ENCODE measurements at places on chromosomes 7 and 10.

DNA sequence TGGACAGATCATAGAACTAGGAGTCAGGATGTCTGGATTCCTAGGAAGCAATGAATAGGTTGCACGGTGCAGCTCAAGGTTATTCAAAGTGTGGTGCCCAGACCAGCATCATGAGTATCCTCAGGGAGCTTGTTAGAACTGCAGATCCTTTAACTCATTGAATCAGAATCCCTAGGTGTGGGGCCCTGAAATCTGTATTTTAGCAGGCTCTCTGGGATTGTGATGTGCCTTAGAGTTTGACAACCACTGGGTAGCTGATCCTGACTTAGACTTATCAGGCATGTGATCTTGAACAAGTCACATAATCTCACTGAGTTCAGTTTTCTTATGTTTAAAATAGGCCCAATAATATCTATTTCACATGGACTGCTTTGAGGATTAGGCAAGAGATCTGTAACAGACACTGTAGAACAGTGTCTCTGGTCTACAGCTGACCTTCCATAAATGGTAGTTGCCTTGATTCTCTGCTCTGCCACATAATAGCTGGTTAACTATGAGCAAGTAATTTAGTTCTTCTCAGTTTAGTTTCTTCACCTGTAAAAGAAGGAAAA is 46.4 kb upstream of the ATRNL1 start:
- DNase-seq, result no peak

- no peak for DNase-seq
Observed at GRCh38 chr7:139867847-139868246, 38.8 kb downstream of the TBXAS1 start.

DNA sequence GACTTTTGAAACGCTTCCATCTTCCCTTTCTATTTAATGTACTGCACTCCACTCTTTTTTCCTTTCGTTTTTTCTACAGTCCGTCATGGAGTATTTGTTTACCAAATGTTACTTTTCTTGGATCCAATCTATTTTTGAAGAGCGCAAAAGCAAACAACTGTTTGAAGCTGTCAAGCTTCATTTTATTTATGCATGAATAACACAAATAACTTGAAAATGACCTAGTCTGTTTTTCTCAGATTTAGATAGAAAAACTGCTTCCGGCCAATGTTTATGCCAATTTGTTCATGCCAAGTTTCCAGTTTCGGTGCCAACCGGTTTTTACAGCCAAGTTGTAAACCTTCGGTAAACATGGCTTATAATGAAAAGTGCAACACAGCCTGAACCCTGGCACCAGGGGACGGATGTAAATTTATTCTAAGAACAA is 150.9 kb upstream of the KLF6 start:
- no peak for DNase-seq

DNA sequence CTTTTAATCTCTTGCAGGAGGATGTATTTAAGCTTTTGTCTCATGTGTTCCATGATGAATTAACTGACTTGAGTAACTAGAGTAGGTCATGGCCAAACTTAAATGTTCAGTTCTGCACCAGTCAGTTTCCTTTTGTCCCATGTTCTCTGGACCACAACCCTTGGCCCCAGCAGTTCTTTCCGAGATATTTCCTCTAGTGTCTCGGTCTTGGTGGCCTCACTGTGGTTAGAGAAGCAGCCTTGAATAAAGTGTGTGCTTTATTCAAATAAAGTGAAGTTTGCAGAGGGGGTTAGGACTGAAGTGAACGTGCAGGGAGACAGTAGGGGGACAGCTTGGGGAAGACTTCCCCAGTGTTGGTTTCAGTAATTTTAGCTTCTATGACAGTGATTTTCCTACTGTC is 9.3 kb downstream of the ZNF212 start:
- no peak for DNase-seq

DNA sequence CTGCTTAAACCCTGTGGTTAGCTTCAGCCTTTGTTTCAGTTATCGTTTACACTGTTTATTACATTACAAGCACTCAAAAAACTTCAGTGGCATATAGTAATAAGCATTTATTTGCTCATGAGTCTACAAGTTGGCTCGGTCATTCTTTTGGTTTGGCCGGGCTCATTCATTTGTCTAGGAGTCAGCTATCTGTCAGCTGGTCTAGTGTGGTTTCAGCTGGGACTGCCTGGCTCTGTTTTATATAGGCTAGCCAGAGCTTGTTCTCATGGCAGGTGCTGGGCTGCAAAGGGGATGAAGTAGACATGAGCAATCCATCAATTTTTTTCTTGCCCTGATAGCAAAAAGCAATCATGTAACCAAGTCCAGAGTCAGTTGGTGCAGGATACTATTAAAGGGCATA is 103.6 kb downstream of the MKLN1 start:
- DNase-seq, result no peak

GRCh38 chr7:142807855-142808460 is 37.2 kb downstream of the PRSS2 start:
- DNase-seq, result no peak

DNA sequence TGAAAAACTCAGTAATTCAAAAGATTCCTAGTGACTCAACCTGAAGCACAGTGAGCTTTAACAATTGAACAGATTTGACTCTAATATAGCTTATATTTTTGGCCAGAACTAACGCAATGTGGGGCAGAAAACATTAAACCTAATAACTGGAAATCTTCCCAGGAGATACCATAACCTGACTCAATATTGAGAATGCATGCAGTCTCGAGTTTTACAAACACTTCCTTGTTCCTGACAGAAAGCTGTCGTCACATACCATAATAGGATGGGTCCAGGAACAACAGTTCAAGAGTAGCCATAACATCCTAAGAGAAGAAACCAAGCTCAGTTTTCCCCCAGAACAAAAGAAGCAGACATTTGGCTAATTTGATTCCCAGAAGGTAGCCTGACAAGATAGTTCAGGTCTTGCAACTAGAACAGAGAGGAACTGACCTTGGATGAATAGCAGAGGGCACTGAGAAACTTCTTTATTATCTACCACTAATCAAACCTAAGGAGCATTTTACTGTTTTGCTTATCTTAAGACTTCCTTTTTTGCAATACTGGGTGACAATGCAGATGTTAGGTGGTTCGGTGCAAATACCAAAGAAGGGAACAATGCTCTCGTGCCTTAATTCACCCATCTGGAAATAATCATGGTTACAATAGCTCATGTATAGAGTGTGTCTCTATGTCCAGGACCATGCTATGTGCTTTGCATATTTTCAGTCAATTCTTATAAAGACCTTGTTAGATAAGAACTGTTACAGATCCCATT is 38.6 kb upstream of the ACSL5 start:
- no peak for DNase-seq

DNA sequence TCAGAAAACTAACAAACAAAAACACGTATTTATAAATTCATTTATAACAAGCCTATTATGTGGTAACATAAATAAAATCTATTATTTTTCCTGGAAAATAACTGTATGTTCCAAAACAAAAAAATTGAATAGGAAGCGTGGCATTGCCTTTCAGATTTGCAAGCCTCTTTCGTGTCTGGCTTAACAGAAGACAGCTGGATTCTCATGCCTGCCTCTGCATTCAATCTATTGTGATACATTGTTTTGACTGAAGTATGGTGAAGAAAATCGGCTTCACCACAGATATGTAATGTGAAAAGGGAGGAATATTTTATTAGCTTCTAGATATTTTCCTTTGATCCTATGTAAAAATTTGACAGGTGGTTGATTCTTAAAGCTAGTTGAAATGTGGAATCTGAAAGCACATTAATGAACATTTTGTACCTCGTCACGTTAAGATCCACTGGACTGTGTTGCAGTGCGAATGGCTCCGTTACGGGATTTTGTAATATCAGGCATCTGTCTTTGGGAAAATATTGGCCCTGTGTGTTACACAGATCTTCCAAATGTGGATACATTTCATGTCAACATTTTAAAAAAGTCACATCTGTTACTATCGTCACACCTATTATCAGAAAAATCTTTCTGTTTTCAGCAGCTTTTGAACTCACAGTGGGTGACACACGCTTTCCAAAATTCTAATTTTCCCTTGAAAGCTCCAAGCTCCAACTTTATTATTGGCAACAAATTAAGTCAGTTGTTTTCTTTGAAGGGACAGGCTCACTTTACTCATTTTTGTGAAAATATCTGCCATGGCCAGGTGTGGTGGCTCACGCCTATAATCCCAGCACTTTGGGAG is 26.2 kb downstream of the PALD1 start:
- DNase-seq, result no peak

DNA sequence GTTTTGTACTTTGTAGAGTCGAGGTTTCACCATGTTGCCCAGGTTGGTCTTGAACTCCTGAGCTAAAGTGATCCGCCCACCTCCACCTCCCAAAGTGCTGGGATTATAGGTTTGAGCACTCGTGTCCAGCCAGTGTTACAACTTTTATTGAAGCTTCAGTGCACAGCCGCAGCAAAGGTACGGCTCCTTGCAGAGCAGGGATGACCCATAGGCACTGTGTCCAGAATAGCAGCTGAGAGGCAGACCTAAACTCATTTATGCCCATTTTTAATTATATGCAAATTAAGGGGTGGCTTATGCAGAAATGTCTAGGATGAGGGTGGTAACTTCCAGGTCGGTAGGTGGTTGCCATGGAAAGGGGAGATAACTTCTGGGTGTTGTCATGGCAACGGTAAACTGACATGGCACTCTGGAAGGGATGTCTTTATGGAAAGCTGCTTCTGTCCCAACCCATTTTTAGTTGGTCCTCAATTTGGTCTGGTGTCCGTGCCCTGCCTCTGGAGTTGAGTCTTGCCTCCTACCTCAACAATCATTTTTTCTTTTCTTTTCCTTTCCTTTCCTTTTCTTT is 22.7 kb downstream of the NYAP1 start:
- no peak for DNase-seq
